ENCODE measurements at places on chromosomes 1 and 21.

DNA sequence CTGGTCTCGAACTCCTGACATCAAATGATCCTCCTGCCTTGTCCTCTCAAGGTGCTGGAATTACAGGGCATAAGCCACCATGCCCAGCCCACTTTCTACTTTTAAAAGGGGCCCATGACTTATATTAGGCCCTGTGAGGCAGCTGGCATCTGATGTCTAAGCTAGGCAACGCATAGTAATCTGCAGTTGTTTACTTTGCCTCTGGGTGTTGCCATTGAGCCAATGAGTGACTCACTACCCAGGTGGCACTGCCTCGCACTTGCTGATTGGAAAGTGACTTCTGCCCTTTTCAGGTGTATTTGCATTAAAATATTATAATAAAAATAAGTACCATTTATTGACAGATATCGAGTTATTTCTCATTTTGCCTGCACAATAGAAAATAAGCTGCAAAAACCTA lies 84.9 kb downstream of the KIF14 start:
- DNase-seq = no peak

- DNase-seq = no peak
These were observed 78.9 kb upstream of the RAB4A start for GRCh38 chr1:229192031-229192430.

GRCh38 chr1:156655151-156655903 lies 13.4 kb downstream of the BCAN start:
- no peak for DNase-seq

DNA sequence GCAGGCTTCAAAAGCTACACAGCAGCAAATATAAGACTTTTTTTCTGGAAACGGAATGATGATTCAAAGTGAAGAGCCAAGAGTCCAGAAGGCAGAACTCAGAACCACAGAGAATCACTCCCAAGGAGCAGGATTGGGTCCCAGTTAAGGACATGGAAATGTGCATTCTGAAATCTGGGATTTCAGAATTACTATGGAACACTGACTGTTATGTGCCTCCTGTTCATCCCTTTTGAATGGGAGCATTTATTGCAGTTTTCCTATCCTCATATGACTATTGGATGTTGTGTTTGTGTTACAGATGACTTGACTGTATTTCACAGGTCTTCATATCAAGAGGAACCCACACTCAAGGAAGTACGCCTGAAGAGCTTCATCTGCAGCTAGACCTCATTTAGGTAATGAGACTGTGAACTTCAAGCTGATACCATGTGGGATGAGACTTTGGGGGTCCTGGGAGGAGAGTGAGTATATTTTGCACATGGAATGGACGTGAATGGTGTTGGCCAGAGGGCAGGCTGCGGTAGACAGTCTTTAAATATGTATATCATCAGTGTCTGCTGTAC lies 17.1 kb upstream of the CAP1 start:
- DNase-seq = no peak

- DNase-seq = no peak
These were observed 77.0 kb downstream of the CTH start for GRCh38 chr1:70487910-70488665.

DNA sequence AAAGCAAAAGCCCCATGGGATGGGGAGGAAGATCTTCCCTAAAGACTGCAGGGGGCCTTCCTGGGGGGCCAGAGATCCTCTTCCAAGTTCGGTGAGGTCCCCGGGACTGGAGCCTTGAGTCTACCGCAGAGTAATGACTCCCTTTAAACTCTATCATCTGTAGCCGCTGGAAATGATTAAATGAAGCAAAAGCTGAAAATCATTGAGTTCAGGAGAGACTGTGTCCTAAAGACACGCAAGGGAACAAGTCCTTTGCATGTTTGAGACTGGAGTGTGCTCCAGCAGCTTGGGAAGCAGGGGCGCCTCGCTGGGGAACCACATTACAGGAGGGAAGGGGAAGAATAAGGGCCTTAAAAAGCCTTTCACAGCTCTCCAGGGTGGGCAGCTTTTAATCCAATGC lies 70.2 kb downstream of the WDR4 start:
- no peak for DNase-seq

- DNase-seq = no peak
These were observed 252.5 kb upstream of the IRF2BP2 start for GRCh38 chr1:234862360-234862943.

DNA sequence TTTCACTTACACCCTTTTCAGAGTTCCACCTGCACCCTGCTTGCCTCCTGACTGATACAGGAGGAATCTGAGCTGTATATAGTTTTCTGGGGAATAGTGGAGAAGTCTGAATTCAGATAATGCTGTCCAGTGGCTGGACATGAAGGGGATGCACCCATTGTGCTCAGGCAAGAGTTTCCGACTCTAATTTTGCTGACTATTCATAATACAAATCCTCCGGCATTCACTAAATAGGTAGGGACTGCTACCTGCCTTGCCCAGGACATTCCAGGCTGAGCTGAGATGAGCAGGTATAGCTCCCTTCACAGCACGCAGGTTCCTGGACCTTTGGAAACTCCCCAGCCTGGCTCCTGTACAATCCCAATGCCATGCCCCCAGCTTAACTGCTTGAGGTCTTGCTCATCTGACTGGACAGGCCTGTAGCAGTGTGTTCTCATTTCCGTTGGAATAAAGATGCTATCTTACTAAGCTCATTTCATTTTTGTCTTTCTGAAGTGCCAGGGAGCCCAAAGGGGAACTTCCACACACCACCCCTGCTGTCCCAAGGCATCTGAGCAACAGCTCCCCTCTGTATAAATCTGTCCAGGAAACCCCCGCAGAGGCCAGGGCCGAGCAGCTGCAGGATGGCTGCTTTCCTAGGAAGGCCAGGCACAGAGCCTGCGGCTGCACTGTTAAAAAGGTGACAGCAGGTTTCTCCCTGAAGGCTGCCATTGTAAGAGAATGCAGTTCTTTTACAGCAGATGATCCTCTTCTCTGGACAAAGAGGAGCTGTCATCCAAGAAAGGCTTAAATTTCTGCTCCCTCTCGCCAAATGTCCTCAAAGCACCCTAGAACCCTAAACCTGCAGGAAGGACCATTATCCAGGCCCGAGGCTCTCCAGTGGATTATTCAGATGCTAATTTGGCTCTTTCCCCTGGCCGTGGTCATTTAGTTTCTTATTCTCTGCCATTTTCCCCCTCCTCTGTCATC lies 21.7 kb upstream of the VASH2 start:
- no peak for DNase-seq

DNA sequence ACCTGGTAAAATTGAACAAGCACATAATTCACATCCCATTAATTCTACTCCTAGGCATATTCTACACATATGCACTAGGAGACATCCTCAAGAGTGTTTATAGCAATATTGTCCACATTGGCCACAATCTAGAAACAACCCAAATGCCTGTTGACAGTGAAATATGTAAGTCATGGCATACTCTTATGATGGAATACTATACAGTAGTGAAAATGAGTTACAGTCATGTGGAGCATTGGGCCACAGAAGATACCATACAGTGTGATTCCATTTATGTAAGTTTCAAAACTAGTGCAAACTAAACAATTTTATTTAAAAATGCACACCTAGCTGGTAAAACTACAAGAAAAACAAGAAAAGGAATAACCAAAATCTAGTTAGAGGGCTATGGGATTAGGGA lies 19.1 kb downstream of the CHIT1 start:
- DNase-seq = no peak

GRCh38 chr21:45015469-45015860 lies 58.9 kb upstream of the ADARB1 start:
- no peak for DNase-seq

- no peak for DNase-seq
These were observed 136.8 kb downstream of the FOXD2 start for GRCh38 chr1:47574451-47575165.

- DNase-seq = no peak
These were observed 6.6 kb downstream of the HYI start for GRCh38 chr1:43446881-43447835.

DNA sequence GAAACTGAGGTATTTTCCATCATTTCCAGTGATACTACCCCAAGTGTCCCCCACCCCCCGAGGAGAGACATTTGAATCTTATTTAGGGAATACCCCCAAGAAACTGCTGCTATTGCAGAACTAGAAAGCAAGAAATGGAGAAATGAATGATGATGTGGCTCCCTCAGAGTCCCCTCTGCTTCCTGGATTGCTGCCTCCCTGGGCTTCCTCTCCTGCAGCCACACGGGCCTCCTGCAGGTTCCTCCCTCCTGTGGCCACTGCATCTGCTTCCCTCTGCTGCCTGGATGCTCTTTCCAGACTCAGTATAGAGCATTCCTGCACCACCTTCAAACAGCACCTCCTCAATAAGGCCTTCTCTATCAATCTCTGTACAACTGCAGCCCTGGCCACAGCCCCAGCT lies 69.3 kb downstream of the SLC25A24 start:
- DNase-seq = no peak

- no peak for DNase-seq
These were observed 363.0 kb upstream of the DUSP10 start for GRCh38 chr1:222104694-222105392.

GRCh38 chr1:156664767-156665411 lies 12.3 kb downstream of the NES start:
- no peak for DNase-seq
